ENCODE measurements at places on chromosomes 13 and 19.

DNA sequence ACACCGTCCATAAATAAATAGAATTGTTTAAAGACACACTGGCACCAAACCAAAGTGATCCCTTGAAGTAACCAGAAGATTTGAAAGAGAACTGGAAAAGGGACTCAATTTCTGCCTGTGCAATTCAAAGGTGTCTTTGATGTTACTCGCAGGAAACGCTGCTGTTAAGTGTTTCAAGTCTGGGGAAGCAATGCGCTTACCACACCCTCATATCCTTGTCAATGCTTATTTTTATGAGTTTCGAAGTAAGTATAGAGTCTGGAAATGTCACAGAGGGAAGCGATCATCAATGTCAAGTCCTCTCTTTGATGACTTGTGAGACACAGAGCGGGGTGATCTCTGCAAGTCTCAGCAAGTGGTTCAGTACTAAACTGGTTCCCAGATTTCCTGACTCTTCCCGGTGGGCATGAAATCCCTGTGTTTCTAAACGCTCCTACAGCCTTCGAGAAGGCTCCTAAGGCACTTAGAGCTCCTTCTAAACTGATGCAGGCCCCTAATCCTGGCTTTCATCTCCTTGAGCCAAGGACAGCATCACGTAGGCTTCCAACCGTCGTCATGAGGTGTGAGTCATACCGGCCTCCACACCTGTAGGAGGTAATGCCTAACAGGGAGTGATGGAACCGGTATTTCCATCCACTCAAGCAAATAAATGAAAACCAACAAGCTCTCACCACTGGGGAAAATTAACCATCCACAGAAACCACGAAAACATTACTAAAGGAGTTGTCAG lies 22.8 kb downstream of the SYDE1 start:
- no peak for DNase-seq

DNA sequence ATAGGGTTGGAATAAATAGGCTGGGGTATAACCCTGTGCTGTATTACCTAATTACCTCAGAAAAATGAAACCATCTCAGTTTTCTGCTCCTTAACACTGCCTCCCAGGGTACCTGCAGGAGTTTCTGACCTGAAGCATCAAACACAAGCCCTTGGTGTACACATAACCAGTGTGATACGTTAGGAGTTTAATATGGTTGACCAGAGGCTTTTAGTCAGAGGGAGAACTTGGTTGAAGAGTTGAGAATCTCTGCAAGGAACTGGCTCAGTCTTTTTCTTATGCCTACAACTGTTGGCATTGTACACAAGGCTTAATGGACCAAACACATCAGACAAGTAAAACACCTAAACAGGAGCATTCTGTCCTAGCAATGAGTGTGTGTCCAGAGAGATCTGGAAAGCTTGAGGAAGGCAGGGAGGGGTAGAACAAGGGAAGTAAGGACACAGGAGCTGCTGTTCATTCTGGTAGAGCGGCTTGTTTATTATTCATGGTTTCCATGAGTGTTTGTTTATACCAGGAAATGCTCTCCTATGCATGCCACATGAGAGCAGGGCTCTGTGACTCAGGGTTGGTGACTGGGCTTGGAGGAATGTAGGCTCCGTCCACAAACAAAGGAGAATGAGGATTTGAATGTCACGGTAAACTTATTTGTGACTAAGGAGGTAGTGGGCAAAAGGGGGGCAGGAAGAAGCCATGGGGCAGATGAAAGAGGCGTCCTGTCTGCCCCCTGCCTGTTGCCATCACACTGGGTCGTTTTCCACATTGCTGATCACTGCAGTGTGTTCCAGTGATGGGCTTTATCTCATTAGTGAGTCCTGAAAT lies 11.9 kb upstream of the SPATA13 start:
- DNase-seq, result no peak

GRCh38 chr13:113077953-113078901 lies 27.4 kb upstream of the F7 start:
- no peak for DNase-seq

DNA sequence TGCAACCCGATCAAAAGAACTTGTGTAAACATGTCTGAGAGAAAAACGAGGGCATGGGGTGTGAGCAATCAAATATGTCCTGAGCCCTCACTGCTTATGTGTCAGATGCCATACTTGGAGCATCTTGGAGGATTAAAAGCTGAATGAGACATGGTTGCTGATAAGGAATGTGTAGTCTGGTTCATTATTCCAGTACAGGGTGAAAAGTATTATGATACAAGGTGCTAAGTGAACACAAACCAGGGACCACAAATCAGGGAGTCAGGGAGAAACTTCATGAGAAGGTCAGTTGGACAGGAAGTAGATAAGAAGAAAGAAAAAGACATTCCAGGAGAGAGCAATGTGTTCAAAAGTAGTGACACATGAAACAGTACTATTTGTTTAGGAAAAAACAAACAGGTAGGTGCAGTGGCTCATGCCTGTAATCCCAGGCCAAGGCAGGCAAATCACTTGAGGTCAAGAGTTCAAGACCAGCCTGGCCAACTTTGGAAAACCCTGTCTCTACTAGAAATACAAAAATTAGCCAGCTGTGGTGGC lies 2.0 kb upstream of the RCBTB1 start:
- DNase-seq, result no peak

DNA sequence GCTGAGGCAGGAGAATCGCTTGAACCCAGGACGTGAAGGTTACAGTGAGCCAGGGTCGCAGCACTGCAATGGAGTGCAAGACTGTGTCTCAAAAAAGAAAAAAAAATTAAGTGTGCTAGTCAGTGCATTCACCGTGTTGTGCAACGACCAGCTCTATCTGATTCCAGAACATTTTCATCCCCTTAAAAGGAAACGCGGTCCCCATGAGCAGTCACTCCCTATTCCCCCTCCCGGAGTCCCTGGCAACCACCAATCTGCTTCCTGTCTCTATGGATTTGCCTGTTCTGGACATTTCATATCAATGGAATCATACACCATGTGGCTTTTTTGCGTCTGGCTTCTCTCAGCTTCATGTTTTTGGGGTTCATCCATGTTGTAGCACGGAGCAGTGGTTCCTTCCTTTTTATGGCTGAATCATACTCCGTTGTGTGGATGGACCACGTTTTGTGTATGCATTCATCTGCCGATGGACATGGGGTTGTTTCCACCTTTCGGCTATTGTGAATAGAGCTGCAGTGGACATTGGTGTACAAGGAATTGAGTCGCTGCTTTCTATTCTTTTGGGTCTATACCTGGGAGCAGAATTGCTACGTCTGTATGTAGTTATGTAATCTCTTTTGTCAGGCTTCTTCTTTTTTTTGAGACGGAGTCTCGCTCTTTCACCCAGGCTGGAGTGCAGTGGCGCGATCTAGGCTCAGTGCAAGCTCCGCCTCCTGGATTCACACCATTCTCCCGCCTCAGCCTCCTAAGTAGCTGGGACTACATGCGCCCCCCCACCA lies 19.8 kb downstream of the MYO9B start:
- DNase-seq, result no peak

GRCh38 chr19:2425622-2426581 lies 1.5 kb downstream of the TIMM13 start:
- no peak for DNase-seq
